ENCODE measurements at places on chromosomes 7 and 10. TPM values are rescaled to one million over a fixed set of nuclear protein-coding genes. Genes with fewer than 3 reads are reported as not detected.

CTAGE8 gene
- 1.3 TPM for total RNA-seq

TMEM229A gene
- total RNA-seq, result not detected

- no peak overlapping the region for H3K27ac ChIP-seq
- H3K27me3 ChIP-seq, result no peaks in the 10 kb centered on the region
- no peaks in the 10 kb centered on the region for H3K4me1 ChIP-seq
Measured at GRCh38 chr10:10165415-10165814, 852.3 kb upstream of the CELF2 start.

DNA sequence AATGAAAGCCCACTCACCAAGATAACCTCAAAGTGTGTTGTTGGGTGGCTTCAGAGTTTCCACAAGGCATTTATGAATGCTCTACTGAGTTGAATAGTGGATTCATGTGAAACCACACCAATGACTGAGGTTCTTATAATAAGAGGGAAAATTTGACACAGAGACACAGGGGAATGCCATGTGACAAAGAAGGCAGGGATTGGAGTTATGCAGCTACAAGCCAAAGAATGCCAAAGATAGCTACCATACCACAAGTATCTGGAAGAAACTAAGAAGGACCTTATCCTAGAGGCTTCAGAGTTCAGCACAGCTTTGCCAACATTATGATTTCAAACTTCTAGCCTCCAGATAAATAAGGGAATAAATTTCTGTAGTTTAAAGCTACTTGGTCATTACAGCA lies 68.0 kb upstream of the PCDH15 start:
- H3K27me3 ChIP-seq, result no peaks in the 10 kb centered on the region
- H3K4me3 ChIP-seq, result no peak overlapping the region
- no peaks in the 10 kb centered on the region for H3K4me1 ChIP-seq
- no peak overlapping the region for H3K27ac ChIP-seq

DNA sequence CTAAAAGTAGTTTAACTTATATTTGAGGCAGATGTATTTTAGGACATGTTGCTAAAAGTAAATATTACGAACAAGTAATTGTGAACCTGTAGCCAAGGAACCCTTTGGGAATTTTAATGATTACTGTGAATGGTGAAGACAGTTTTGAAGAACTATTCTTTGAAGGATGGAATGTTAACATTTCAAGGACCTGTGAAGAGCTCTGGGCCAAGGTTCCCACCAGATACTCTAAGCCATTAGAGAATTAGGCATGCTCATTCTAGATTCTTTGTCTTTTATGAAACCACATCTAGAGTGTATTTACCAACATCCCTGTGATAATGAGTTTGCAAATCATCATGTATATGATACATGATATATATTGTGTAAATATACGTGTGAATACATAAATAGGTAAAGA lies 99.8 kb downstream of the SEPTIN7 start:
- H3K36me3 ChIP-seq, result peaks cover 27% of the 10 kb centered on the region
- no peak overlapping the region for H3K27ac ChIP-seq
- H3K4me3 ChIP-seq, result no peak overlapping the region
- DNase-seq, result no peak

Data from activated T-helper 1 cell treated with anti-CD3 and anti-CD28 coated beads, Interleukin-12 subunit alpha, Interleukin-12 subunit beta, Interleukin-2, Interleukin-4 antibody, amounts not matched to agents 30 ng/mL and 10 ng/mL and 1 ng/mL, durations not matched to agents 14 hours and 24 hours and 36 hours (primary cell).